ENCODE measurements at places on chromosomes 1 and 21.

GRCh38 chr1:90964444-90965035, 57.3 kb downstream of the ZNF644 start:
- DNase-seq, result no peak

DNA sequence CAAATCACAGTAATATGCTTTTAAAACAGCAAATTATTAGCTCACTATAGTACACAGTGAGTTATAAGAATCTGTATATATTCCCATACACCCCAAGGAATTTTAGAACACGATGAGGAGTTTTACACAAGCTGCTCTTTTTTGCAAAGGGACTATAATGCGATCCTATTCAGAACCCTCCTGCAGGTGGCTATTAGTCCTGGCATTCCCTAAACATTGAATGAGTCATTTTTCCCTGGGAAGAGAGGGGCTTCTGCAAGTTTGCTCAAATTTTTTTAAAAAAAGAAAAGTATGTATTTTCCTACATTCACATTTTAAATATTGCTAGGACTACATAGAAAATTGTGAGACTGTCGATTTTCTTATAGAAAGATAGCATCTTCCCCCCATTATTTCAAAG, 106.3 kb downstream of the COL11A1 start:
- no peak for DNase-seq

- no peak for DNase-seq
These were observed 5.0 kb downstream of the SYT11 start for GRCh38 chr1:155864393-155864792.

GRCh38 chr1:192810253-192810880, 1.5 kb downstream of the RGS2 start:
- DNase-seq, result peak; percentile 27

GRCh38 chr1:228136901-228137300, 3.2 kb upstream of the GUK1 start:
- DNase-seq, result no peak

DNA sequence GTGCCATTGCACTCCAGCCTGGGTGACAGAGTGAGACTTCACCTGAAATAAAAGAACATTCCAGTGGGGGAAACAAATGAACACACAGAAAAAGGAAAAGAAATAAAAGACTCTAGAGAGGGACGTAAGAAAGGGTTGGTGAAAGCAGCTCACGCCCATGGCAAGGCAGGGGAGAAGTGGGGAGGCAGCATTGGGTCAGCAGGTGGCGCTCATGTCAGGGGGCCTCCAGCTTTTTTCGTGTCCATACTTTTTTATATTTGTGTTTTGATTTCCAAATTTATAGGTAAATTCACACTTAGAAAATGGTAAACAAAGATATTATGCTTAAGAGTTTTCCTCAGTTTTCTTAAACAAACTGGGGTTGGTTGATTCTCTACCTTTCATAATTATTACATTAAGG, 45.5 kb downstream of the VPS13D start:
- no peak for DNase-seq

- DNase-seq, result no peak
These were observed 7.9 kb upstream of the A3GALT2 start for GRCh38 chr1:33328817-33329216.

DNA sequence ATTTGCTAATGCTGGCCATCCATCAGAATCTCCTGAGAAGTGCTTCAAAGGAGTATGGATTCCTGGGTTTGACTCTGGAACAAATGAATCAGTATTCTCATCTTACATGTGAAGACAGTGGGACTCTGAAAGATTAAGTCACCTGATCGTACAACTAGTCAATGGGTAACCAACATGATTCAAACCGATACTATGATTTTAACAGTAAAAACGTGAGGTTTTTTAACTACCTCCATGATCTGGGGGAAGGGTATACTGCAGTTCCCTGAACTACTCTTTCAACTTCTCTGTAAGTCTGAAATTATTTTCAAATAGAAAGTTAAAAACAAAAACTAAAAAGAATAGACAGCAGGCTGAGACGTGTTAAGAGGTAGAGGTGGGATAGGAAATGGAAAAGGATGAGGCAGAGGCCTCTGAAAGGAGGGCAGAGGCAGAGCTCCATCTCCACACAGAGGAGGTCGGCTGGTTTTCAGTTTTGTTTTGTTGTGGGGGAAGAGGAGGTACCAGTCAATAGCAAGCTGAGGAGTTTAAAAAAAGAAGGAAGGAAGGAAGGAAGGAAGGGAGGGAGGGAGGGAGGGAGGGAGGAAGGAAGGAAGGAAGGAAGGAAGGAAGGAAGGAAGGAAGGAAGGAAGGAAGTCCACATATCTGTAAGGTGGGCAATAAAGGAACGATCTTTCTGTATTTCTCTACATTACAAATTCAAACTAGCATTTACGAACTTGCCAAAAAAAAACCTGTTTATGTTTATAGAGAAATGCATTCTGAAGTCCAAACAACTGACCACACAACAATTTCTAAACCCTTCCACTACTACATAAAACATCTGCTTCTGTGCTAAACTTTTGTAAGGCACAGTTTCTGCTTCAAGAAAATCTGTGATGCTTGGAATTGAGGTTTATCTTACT, 213.1 kb downstream of the RERE start:
- no peak for DNase-seq

DNA sequence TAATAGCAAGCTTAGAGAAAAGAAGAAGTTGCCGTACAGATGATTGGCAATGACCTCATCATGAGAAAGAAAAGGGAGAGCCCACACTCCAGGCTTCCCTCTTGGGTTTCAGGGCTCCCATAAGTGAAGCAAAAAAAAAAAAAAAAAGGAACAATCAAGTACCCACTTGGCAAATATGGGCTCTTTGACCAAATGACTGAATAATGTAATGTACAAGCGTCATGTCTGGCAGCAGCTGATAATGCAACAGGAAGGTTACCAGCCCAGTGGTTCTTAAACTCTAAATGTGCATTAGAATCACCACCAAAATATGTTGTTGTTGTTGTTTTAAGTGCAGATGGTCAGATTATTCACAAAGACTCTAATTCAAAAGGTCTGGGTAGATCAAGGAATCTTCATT, 13.5 kb downstream of the TNFSF4 start:
- no peak for DNase-seq

GRCh38 chr1:66521721-66522365, 12.1 kb upstream of the SGIP1 start:
- DNase-seq, result no peak

- peak; percentile 1 for DNase-seq
These were observed 2.7 kb downstream of the CDC14A start for GRCh38 chr1:100354971-100355394.

GRCh38 chr21:45644041-45644906, 749 bp downstream of the PCBP3 start:
- DNase-seq, result no peak

- no peak for DNase-seq
These were observed 91.7 kb upstream of the NFIA start for GRCh38 chr1:60990714-60991090.

DNA sequence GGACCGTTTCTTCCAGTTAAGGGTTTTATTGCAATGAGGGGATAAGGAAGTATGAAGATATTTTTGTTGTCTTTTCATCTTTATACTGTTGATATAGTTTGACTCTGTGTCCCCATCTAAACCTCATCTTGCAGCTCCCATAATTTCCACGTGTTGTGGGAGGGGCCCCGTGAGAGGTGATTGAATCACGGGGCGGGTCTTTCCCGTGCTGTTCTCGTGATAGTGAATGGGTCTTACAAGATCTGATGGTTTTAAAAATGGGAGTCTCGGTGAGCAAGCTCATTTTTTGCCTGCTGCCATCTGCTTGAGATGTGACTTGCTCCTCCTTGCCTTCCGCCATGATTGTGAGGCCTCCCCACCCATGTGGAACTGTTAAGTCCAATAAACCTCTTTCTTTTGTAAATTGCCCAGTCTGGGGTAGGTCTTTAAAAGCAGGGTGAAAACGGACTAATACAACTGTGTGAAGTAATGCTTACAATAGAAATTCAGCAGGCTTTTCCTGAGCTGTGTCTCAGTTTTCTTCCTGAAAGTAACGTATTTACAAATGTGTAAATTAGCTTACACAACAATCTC, 377.3 kb downstream of the SIPA1L2 start:
- DNase-seq, result no peak

DNA sequence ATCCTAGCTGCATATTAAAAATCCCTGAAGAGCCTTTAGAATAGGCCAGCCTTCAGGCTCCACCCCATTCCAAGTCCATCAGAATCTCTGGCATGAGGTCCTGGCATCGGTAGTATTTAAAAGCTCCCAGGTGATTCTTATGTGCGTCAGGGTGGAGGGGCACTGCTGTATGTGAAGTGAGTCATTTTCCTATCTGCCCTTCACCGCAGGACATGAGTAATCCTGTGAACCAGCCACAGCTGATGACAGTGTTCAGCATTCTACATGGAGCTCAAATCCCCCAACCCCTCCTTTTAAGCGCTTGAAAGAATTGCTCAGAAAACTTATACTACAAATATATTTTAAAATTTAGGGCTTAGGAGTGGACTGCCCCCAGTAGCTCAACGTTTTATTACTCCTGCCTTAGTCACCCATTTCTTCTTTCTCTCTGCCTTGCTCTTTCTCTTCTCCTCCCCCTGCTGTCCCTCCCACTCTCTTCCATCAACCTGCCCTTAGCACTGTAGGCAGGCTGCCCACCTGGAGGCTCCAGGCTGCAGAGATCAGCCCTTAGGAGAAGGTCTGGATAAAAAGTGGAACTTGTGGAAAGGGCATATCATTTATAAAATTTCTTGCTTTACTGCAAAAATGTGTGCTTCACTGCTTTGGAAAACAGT, 73.8 kb upstream of the ZNF281 start:
- no peak for DNase-seq

GRCh38 chr1:159211331-159212136, 6.9 kb downstream of the ACKR1 start:
- peak; percentile 19 for DNase-seq

DNA sequence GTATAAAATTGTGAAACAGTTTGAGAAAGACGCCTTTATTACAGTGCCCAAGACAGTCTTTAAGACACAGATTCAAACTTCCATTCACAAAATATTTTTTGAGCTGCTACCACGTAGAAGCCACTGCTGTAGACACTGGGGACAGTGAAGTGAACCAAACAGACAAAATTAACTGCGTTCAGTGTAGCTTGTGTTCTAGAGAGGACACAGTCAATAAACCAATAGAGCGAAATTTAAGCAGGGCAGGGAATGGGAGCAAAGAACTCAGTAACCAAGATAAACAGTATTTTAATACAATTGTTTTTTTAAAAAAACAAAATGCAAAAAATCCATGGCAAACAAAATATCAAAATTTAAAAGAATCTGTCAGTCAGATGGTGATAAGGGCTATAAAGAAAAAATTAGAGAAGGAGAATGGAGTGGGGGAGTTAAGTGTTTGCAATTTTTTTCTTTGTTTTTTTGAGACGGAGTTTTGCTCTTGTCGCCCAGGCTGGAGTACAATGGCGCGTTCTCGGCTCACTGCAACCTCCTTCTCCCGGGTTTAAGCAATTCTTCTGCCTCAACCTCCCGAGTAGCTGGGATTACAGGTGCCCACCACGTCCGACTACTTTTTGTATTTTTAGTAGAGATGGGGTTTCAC, 719 bp upstream of the PARS2 start:
- DNase-seq, result no peak

DNA sequence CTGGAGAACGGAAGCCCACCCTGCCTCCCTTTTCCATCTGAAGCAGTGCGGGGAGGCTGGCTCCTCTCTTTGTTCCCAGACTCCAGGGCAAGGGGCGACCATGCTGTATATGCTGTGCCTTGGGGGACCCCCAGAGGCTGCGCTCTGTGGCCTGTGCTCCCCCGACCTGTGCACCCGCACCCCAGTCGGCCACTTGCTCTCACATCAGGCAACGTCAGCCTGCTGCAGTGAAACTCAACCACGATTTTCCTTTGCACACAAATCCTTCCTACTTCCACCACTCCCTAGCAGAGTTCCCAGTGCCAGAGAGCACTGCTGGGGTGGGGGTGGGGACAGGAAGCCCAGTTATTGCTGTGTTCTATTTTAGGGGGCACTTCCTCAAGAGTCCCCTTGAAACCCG, 52.5 kb downstream of the SIM2 start:
- DNase-seq, result no peak

GRCh38 chr1:205189131-205189530, 22.4 kb downstream of the DSTYK start:
- DNase-seq, result no peak

Data from nucleus accumbens (tissue), 56 donors.